ENCODE measurements at places on chromosomes 7 and 10.

DNA sequence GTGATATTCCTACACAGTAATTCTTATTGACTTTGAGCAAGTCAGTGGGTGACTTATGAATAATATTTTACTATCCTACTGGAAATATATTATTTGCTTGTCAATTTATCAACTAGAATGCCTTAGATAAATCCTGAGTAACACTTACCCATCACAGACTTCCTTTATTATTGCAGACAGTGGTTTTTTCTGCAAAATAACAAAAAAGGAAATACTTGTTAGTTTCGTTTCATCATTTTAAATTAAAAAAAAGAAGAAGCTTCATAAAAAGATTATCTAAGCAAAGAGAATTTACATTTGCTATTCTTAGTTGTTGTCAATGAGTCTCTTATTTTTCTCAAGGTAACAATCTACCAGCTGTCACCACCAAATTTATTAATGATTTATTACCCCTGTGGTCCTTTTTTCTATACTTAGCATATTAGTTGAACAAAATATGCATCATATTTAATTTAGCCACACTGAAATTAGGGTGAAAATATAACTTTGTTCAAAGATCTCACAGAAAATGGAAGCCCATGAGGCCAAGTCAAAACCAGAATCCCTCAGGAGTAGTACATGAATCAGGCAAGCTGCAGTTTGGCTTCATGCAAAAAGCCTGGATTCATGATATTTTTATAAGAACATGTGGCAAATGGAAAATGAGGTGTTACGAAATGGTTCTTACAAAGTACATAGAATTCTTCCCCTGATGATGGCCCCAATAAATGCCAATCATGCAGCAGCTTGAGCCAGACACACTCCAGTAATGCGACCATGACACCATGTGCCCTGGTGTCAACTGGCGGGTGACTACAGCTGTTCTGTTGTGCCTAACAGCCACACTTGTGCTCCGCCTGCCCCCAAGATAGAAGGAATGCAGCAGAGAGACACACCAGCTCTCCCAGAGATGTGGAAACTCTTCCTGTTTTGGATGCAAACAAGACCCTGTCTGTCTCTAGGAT lies 132.6 kb downstream of the ELMO1 start:
- no peak for DNase-seq

GRCh38 chr10:2038036-2038435 lies 300.7 kb upstream of the ADARB2 start:
- DNase-seq, result no peak

DNA sequence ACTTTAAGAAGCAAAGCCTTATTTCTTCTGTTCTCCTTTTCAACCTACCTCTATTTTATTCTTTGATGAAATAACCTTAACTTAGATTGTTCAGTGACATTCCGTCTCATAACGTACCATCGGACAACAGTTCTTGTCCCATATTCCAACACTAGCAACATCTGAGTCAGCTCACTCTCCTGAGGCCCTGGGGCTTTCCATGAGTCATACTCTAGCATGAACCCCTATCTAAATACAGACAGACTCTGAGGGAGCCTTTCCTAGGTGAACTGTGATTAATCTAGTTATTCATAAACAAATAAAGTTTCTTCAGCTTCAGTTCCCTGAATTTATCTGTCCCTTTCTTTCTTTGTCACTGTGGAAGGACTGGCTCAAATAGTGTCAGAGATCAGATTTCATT lies 168.7 kb upstream of the LYZL1 start:
- DNase-seq, result no peak

- DNase-seq, result peak; percentile 13
These were observed 96.1 kb upstream of the ASAH2 start for GRCh38 chr10:50347394-50347802.

DNA sequence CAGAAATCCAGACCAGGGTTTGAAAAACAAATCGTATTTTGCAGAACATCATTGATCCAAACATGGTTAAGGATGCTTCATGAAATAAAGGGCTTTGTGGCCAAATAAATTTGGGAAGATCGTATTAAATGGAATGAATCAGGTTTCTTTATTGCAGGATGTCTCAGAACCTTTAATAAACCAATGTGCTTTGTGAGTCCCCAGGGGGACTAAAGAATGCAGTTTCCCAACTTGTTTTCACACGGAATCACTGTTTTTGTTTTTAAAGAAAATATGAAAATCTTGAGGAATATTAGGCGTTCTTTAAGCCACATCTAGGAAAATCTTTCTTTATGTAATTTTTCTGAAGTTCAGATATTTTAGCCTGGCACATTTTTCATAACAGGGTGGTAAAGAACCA lies 16.8 kb upstream of the CCDC172 start:
- DNase-seq, result no peak

DNA sequence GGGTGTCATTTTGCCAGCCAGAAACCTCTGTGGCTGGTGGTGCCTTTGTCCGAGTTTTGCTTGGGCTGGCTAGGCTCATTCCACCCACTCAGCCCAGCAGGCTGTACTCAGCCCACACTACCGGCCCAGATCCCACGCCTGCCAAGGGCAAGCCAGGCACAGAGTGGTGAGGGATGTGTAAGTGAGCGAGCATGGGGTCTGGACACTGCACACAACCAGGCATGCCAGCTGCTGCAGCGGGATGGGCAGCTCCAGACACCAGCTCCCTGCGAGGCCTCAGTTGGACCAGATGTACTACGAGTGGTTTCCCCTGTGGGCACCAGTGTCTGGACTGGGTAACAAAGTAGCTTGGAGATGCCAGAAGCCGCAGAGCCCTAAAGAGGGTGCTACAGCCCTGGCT lies 134.2 kb upstream of the C7orf33 start:
- DNase-seq, result no peak

DNA sequence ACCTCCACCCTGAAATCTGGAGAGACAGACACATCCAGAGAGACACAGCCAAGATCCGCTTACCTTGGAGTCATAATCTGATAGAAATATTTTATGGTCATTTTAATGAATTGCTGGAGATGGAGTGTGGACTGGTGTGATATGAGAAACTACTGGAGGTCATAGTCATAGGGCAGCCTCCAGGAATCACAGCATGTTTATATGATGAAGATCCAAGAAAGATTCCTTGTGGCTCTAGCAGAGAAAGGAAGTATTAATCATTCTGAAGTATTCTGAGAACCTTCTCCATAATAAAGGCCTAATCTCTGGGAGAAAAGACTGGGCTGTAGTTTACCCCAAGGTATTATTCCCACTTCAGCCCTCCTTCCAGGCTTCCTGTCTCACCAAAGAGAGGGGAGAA lies 38.0 kb downstream of the POLR1F start:
- no peak for DNase-seq

DNA sequence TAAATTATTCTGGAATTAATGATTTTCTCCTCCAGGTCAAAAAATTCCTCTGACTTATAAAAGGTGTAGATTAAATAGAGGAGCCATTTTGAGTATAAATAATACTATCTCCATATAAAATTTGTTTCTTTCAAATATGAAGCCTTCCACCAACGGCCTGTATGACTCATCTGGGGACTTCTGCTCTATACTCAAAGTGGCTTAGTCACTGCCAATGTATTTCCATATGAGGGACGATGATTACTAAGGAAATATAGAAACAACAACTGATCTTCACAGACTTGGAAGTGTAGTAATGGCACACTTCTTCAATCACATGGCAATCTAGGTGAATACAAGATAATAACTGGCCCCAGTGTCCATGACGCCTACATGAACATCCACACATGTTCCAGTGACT lies 335.6 kb upstream of the HGF start:
- DNase-seq, result no peak

DNA sequence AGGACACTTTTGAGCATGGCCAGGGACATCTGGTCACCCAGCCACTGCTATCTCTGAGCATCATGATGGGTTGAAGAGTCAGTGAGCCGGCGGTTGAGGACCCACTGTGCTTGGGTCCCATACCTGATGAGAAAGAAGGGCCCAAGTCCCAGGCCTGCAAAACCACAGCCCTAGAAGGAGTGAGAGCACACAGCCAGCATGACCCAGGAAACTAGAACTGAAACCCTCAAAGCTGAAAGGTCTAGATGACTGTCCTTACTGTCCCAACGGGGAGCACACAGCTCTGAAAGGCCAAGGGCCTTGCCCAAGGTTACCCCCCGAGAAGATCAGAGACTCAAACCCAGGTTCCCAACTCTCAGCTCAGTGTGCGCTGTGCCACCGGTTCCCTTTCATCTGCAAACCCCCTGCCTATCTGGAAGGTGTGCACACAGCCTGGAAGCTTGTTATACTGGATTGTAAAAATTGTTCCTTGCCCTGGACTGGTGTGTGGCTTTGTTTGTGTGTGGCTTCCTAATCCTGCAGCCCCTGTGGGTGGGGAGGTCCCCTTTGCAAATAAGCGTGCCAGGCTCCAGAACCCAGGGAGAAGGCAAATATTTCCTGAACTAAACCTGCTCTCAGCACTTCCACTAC lies 22.6 kb upstream of the PSAP start:
- DNase-seq, result no peak

GRCh38 chr10:87615856-87616255 lies 43.8 kb upstream of the PAPSS2 start:
- no peak for DNase-seq

GRCh38 chr10:51000976-51001375 lies 73.3 kb upstream of the PRKG1 start:
- no peak for DNase-seq

GRCh38 chr10:33815776-33816175 lies 481.3 kb upstream of the NRP1 start:
- no peak for DNase-seq

DNA sequence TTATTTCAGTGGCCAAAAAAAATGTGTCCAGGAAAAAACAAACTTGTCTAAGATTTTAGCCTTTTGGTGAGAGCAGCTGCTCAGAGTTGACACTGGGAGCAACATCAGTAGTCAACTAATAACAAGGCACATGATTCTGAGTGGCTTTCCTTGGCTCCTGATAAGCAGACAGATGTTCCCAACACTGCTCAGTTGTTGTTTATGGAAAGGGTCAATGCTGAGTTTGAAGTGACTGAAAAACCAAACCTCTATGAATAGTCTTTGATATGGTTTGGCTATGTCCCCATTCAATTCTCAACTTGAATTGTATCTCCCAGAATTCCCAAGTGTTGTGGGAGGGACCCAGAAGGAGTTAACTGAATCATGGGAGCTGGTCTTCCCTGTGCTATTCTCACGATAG lies 12.3 kb downstream of the DYDC1 start:
- DNase-seq, result no peak

DNA sequence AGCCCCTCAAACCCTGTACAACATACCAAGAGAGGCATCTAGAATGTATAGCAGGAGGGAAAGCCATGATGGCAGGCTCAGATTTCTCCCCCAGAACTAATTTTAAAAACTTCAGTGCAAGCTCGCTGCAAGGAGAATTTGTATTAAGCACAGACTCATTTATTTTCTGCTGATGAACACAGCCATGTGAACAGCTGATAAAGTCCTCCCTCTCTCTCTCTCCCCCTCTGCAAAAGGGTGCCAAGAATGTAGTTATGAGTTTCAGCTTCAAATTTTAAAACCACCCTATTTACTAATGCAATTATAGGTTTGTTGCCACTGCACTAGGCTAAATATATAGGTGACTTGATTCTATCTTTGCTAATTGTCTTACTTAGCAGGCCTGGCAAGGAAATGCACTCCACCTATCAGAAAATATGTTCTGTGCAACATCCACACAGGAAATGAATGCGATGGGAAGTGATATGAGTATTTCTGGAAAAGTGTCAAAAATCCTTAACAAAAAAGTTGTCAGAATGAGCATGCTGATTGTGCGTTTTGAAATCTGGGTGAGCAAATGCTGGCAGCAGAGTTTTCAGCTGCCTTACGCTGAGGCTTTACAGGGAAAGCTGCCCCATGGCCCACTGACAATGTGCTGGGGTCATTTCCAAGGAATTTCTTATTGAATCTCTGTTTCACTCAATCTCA lies 43.4 kb upstream of the GHITM start:
- DNase-seq, result no peak

GRCh38 chr10:115335366-115335765 lies 242.2 kb downstream of the ATRNL1 start:
- no peak for DNase-seq

DNA sequence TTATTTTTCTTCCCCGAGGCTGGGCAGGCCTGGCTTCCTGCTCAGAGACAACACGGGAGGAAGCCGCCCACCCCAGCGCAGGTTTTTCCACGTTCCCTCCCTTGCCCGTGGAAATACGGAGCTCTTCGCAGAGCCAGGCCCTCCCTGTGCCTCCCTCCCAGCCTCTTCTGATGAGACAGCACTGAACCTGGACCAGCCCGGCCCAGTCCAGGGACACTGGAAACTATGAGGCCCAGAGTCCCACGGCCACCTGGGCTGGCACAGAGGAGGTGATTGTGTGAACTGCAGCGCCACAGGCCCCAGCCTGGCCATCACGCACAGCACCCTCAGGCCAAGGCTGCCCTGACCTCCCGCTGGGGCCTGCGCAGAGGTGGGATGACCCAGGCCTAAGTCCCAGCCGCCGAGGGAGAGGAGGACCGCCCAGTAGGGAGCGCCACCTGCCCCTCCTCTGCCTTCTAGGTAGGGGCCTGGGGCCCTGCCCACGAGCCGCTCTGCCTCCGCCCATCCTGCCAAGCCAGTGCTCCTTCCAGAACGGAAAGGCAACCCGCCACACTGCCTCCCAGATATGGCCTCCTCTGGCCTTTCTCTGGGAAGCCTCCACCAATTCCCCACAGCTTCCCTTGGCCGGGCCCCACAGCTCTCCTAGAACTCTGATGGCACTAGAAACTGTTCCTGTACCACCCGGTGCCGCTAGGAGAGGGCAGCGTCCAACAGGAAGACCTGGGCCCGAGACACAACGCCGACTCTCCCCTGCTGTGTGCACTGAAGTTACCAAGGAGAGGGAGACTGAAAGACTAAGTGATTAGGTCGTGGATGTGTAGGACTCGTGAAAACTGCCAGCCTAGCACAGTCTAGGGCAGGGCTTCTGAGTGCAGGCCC lies 57.2 kb downstream of the PROSER2 start:
- no peak for DNase-seq

DNA sequence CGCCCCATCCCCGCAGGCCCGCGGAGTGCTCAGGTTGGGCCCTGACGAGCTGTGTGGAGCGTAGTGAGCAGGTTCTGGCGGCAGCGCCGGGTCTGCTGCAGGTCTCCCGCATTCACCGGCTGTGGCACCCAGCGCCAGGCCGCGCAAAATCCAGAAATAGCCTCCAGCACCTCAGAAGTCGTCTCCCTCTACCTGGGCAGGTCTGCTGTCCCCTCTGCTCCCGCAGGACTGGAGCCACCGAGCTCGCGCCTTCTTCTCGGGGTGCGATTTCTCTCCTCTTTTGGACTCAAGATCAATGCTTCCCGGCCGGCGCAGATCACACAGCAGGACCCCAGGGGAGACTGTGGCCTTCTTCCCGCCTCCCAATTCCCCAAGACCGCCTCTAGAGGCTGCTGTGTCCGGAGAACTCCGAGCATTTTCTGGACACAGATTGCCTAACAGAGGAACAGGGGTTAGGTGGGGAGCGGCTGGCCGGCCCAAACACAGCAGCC lies 8.4 kb downstream of the TLX1 start:
- DNase-seq, result no peak

- no peak for DNase-seq
These were observed 107.0 kb downstream of the DOCK1 start for GRCh38 chr10:127012071-127012768.

Data from activated naive CD4-positive, alpha-beta T cell treated with anti-CD3 and anti-CD28 coated beads for 36 hours (primary cell).